ENCODE measurements at places on chromosomes 3 and 15.

DNA sequence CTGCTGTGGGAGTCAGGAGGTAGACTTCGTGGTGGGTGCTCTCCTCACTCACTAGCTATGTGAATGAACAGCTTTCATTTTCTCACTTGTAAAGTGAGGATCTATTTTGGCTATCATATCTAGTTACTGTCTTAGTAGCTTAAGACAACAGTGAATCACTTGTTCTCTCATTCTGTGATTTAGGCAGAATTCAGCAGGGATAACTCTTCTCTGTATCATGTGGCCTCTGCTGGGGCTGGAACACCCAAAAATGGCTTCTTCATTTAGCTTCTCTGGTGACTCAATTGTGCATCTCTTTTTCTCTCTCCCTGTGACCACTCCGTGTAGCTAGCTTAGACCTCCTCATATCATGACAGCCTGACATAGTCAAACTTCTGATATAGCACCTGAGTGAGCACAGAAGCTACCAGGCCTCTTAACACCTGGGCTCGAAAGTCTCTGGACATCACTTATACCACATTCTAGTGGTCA, 68.4 kb downstream of the BFSP2 start:
- DNase-seq, result no peak

DNA sequence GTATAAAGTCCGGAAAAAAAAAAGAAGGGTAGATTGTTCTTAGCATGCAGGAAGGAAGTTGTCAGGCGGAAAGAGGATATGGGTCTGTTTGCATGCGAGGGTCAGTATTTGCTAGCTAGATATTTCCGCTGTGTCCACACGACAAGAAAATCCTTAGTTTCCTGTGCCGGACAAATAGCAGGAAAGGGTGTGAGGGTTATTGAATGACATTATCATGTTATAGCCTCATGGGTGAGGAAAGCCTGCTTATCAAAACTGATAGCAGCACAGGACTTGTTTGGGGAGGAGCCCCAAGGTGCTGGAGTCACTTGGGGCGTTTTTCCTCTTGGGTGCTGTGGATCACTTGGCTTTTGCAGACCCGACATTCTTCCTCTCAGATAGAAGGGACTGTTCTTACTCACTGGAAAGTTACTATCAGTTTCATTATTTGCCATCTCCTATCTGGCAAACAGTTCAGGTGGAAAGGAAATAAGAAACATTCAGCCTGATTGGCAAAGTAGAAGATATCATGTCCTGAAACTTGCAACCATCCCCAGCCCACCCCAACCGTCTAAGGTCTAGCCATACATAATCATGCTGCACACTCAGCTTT, 127.2 kb upstream of the DPH6 start:
- DNase-seq, result no peak

GRCh38 chr3:20099060-20099459, 58.8 kb downstream of the KAT2B start:
- DNase-seq, result no peak

DNA sequence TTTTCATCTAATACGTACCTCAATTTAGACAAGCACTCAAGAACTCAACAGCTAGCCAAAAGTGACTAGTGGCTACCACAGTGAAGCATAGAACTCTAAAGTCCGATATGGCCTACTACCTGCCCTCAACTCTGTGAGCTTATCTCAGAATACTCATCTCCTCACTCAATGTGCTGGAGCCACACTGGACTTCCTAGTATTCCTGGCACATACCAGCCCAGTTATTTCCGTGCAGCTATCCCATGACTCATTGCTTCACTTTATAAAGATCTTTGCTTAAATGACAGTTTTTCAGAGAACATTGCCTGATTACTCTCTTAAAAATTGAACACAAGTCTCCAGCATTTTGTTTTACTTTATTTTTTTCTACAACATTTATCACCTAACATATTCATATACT, 524.7 kb downstream of the PYDC2 start:
- DNase-seq, result no peak

GRCh38 chr3:115706311-115706829, 83.1 kb downstream of the GAP43 start:
- DNase-seq, result no peak

DNA sequence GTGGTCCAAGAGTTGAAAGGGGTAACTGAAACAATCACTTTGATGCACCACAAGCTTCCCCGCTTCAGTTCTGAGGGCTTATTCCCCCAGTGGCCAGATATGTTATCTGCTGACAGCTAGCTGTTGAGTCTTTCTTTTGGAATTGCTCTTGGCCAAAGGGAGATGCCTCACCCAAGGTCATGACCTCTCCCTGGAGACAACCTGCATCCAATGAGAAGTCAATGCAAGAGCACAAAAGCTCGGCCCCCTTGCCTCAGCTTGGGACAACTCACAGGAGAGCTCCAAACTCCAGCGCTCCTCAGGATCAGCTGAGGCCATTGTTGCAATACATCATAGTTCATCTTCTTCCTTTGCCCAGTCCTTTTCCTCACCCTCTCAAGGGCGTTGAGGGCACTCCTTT, 31.0 kb upstream of the THBS1 start:
- no peak for DNase-seq

DNA sequence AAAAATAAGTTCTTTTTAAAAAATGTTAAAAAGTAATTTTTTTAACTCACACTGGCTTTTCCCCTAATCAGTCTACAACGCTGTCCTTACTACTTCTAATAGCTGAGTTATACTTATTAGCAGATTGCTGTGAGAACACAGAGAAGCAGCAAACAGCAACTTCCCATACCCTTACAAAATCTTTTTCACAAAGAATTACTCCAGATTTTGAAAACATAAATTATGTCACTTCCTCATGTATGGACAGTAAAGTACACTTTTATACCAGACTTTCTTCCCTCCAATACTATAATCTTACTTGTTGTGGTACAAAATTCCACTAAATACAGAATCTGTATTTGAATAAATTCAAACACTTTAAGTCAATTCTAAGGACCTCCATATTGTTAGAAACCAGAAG, 2.1 kb downstream of the PHC3 start:
- no peak for DNase-seq

GRCh38 chr3:106371221-106371970, 502.6 kb upstream of the CBLB start:
- DNase-seq, result no peak

DNA sequence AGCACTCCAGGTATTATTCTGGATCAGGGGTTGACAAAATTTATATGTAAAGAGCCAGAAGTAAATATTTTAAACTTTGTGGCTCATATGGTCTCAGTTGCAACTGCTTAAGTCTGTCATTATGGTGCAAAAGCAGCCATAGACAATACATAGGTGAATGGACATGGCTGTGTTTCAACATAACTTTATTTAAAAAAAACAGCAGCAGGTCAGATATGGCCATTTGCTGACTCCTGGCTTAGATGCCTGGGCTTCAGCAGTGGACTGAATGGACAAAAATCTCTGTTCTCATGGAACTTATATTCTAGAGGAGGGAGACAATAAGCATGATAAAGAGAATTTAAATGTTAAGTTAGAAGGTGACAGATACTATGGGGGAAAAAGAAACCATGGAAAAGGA, 11.7 kb upstream of the FYCO1 start:
- DNase-seq, result no peak

DNA sequence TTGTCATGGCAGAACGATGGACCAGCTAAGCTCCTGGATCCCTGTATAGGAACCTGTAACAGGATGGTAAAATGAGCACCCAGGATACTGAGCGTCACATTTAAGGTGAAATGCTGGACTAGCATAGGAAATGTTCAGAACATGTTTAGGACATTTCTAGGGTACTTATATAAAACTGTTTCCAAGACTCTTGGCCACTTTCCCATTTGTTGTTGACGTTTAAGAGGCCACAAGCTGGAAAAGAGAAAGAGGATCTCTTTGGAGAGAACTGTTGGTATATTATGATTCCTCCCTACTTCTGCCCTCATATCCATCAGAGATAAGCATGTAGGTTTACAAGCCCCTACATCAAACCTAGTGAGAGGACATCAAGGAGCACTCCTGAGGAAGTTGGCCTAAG, 57.5 kb downstream of the SCN11A start:
- no peak for DNase-seq

GRCh38 chr3:13009132-13009945, 63.9 kb downstream of the IQSEC1 start:
- DNase-seq, result no peak

GRCh38 chr15:94130504-94130903, 100.9 kb upstream of the MCTP2 start:
- DNase-seq, result no peak

DNA sequence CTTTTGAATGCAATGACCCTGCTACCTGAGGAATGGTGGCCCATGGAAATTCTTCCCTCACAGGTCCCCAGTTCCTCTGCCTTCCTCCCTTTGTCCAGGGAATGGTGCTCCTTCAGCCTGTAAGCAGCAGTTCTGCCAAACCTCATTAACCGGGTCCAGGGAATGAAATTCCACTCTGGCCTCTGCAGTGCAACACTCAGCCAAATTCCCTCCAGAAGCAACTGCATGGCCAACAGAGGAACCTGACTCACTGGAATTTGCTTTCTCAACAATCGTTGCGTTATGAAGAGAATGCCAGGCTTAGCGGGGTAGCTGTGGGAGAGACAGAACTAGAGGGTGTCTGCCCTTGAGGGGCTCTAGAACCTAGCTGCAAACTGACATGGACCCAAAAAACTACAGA, 449.4 kb upstream of the PROK2 start:
- no peak for DNase-seq

DNA sequence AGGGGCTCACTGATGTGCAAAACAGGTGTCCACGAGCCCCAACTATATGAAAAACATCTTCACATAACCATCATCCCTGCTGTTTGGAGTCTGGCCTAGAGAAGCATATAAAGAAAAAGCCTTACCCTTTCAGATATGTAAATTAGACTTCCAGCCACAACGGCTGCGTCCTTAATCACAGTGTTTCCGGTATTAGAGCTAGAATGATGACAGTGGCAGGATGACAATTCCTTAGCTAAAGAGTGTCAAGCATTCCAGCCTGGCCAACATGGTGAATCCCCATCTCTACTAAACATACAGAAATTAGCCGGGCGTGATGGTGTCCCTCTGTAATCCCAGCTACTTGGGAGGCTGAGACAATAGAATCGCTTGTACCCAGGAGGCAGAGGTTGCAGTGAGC, 19.5 kb upstream of the SAMD7 start:
- no peak for DNase-seq

DNA sequence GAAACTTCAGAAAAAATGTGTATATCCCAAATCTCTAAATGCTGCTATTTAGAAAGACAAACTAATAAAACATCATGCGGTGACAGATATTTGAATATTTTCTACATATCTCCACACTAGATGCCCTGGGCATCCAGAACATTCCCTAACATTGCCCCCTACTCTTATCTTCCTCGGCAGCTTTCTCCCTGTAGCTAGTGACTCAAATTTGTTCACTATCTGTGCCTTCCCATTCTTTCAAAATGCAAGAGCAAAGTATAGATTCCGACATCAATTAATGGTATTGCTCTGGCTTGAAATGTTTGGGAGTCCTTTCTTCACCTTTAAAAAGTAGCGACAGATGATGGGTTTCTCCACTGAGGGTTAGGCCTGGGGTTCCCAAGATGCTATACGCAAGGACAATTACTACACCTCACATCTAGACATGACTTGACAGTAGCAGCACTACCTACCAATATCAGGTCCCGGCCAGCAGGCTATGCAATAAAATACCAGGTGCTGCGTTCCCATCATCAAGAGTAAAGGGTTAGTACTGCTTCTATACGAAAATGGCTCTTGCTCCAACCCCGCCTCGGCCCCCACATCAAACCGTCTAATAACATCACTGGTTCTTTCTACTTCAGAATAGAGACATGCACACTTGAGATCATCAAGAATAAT, 631 bp downstream of the UBR1 start:
- no peak for DNase-seq

DNA sequence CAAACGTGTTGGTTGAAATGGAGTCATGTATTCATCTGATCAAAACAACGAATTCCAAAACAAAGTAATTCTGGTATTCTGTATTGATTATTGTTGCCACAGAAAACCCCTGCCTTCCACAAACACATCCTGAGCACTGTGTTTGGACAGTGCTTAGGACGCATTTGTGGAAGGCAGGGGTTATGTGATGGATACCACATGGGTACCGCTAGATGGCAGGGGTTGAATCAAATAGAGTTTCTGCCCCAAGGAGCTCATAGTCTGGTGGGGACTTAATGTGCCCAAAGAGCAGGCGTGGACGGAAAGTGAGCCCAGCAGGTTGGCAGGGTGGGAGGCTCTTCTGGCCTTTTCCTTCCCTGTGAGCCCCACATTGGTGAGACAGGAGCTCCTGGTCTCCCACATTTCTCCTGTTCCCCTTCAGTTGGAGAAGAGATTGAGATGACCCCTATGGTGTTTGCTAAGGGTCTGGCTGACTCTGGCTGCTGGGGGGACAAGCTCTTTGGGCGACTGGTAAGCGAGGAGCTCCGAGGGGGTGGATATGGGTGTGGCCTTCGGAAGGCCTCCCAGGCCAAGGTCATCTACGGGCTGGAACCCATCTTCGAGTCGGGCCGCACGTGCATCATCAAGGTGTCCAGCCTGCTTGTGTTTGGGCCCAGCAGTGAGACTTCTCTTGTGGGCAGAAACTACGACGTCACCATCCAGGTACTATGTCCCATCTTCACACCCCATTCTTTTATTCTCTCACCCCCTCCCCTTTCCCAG, 22.1 kb upstream of the SLC28A1 start:
- DNase-seq, result no peak

DNA sequence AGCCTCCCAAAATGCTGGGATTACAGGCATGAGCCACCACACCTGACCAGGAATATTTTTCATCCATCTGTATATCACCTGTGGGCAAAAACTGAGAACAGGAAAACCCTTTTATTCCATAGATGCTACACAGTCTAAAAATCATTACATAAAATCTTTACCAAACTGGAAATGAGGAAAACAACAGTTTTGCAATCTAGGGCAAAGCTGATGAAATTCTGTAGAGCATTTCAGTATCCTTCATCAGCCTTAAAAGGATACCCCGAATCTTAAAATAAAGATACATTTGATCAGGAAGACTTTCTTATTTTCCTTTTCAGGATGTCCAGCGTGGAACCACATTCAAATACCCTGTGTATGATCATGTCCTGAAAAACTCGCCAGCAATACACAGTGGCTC, 7.1 kb downstream of the SIAH2 start:
- no peak for DNase-seq

- no peak for DNase-seq
These were observed 92.6 kb upstream of the KCNMB2 start for GRCh38 chr3:178443634-178444033.

- DNase-seq, result no peak
These were observed 88.3 kb downstream of the FHIT start for GRCh38 chr3:61162965-61163364.

DNA sequence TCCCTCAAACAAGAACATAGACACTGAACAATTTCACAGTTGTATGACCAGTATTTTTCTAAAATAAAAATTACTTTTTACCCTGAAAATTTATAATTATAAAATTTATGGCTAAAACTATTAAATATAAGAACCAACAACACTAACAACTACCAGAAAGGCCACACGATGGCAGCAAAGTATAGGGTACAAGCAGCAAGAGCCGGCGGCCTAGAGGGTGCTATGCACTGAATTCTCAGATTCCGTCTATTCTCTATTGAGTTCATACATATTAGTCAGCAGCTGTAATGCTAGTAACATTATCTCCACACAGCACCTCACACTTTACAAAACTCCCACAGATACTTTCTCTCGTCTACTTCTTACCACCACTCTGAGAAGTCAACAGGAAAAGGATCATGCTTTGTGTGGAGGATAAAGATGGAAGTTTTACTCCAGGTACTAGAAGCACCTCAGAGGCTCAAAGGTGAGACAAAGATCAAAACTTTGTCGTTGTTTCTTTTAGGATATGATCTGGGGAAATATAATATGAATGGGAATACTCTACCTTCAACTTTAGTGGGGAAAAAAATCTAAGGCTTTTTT, 160.5 kb downstream of the FGF12 start:
- peak; percentile 8 for DNase-seq

- no peak for DNase-seq
These were observed 104.9 kb downstream of the OXNAD1 start for GRCh38 chr3:16369885-16370284.

Measured in stimulated activated CD8-positive, alpha-beta memory T cell treated with anti-CD3 and anti-CD28 coated beads, Interleukin-2, amount 100 ng/mL, for 1 hour (primary cell).